SK-N-DZ (cell line): ENCODE measurements at places on chromosomes 11 and 22.

- DNase-seq = no peak
Measured at GRCh38 chr11:2360081-2360642, 16.9 kb upstream of the CD81 start.

- DNase-seq = no peak
Measured at GRCh38 chr11:76597533-76598425, 72.8 kb downstream of the LRRC32 start.

- no peak for DNase-seq
Measured at GRCh38 chr11:8719211-8719649, 36.6 kb downstream of the RPL27A start.

- DNase-seq = no peak
Measured at GRCh38 chr11:44979543-44980399, 29.1 kb upstream of the TP53I11 start.

GRCh38 chr11:65906602-65907001 lies 6.4 kb upstream of the FOSL1 start:
- DNase-seq = no peak

- DNase-seq = no peak
Measured at GRCh38 chr11:720017-720641, 14.1 kb downstream of the EPS8L2 start.

- no peak for DNase-seq
Measured at GRCh38 chr11:133385781-133386180, 146.5 kb downstream of the OPCML start.

DNA sequence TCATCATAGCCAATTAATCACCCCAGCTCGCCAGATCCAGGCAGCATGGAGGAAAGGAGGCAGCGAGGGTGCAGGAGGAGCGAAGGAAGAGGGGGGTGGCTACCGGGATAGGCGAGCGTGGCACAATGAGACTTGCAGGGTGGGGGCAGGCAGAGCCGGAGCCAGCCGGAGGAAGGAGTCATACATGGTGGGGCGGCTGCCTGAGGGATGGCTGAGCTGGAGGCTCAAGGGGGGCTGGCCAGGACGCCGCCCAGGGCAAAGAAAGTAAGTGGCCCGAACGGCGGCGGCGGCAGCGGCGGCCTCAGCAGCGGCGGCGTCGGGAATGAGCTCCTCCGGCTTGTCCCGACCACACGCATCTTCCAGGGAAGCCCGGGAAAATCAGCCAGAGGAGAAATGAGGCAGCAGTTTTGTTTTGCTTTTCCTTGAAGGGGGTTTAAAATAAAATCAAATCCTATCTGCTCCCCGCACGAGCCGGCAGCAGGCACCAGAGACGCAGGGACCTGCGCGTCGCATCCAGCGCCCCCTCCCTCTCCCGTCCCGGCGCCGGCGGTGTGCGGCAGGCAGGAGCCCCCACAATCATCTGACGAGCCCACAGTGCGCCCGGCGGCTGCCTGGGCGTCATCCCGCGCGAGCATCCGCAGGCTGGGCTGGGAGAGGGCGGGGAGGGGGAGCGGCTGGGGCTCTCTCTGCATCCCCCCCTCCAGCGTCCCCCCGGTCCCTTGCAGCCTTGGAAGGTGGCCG lies 263.6 kb downstream of the CTTN start:
- peak; percentile 27 for DNase-seq

DNA sequence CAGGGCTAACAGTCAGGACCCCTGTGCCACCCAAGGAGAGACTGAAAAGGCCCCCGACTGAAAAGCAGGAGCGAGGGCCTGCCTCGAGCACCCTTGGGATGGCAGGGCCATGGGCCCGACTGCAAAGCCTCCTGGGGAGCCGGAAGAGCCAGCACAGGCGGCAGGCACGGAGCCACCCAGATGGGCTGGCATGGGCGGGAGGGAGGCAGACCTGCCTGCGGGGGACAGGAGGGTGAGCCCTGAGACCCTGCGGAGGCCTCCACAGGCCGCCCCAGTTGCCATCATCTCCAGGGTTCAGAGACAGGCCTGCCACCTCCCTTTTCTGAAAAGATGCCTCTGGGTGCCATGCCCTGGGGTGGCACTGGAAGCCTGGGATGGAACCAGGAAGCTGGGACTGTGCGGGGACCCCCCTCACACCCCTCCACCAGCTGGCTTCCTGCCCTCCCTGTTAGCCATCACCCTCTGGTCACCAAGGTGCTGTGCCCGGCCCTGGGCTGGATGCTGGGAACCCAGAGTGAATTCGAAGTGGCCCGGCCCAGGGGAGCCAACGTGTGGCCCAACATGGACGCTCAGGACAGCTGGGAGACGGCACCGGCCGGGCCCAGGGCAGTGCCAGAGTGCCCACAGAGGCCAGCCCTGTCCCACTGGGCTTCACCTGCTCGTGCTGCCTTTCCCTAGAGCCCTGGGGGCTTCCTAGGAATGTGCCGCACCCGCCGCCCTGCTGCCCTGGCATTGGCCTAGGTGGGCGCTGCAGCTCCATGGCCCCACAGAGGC lies 13.8 kb downstream of the TSPAN32 start:
- DNase-seq = no peak

DNA sequence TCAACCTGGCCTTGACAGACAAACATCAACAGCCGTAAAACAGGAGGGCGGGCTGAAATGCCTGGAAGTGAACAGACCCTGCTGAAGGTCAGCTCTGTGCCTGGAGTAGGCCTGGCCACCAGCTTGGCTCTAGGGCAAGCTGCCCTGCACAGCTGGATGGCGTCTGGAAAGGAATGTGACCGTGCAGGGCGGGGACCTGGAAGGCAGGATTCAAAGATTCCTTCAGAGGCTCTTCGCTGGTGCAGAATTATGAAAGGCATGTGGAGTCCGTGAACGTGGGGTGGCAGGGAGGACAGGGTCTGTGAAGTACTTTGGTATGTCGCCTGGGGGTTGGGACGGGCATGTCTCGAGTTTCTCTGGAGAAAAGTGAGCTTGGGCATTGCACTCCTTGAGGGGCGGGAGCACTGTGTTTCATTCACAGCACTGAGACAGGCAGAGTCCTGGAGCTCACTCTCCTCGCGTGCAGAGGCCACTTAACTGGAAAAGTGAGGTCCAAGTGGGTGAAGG lies 1.5 kb downstream of the EHD1 start:
- no peak for DNase-seq

DNA sequence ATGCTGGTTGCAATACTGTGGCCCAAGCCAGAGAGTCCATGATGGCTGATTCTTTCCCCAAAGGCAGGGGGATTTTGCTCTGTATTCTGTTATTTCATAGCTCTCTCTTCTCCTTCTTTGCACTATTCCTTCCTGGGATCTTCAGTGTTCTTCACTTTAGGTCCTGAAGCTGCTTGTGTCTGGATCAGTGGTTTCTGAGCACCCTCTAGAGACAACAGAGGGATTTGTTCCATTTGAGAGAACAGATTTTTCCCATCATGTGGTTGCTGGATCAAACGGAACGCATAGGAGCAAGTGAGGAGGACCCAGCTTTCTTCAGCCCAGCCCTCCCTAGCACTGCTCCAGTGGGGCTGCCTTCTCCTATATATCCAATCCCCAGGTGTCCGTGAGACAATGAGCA lies 68.7 kb upstream of the SYN3 start:
- DNase-seq = peak; percentile 81
